Activated gamma-delta T cell treated with Interleukin-2 at 50 U/mL for 16 hours (primary cell): ENCODE measurements at places on chromosomes 4 and X.

GRCh38 chr4:98689507-98690174, 31.2 kb upstream of the TSPAN5 start:
- no peak for DNase-seq

DNA sequence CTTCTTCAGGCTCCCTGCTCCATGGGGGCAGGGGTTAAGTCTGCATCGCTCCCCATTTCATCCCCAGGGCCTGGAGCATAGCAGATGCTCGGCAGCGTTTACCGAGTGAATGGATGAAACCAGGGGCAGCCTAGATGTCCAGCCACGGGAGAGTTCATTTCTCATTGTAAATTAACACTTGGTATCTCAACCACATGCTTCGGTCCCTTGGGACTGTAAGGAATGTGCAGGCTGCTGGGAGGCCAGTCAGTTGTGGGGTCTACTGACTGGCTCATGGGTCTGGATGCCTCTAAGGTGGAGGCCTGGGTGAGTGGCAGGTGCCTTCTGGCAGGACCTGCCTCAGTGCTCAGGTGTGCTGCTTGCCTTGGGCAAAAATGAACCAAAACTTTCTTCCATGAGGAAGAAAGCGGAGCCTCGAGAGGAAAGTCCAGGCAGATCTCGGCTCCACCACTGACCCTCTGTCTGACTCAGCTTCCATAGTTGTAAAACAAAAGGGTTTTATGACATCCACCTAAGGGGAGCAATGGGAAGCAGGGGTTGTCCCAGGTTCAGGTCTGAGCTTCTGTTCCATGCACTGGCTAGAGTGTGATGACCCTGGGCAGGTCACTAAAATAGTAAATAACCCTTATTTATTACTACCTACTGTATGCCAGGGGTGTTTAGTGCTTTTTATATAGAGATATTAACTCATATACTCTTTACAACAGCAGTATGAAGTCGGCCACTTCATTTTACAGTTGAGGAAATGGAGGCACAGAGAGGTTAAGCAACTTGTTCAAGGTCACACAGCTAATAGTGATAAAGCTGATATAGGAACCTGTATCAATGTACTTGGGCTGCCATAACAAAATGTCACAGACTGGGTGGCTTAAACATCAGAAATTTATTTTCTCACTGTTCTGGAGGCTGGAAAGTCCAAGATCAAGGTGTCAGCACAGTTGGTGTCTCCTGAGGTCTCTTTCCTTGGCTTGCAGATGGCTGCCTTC, 144.3 kb upstream of the STX18 start:
- DNase-seq = no peak

- no peak for DNase-seq
Measured at GRCh38 chrX:23435108-23435507, 100.5 kb downstream of the PTCHD1 start.

DNA sequence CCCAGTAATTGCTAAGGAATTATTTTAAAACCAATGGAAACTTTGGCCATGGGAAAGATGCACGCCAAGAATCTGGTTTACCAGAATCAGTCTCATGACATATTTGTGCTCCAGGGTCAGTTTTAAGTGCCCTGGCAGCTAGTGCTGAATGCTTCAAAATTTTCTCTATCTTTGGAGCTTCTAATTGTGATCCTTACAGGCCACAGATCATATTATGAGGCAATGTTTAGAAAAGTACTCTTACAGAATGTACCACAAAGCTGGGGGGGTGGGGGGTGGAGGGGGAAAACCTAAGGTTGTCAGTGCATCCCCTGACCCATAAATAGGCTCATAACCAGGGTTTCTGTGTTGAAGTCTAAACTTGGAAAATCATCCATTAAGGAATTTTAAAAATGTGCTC, 514.5 kb downstream of the INPP4B start:
- DNase-seq = no peak

- no peak for DNase-seq
Measured at GRCh38 chr4:109027016-109027500, 264.2 kb upstream of the ETNPPL start.

- no peak for DNase-seq
Measured at GRCh38 chr4:156177941-156178340, 224.3 kb upstream of the CTSO start.

DNA sequence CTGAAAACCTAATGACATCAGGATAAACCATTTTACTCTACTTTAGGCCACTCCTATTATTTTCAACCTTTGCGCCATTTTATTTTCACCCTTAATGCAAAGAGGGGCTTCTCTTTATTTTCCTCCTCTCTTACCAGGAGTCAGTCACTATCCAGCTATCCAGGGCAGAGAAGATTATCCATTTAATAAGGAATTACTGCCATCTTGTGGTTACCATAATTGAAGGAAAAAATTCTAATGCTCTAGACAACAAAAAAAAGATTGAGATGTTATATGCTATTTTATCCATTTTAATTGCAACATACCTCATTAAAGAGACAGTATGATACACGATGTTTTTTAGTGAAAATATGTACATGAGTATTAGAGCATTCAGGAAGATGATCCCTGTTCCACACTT, 514.5 kb upstream of the FAM241A start:
- no peak for DNase-seq

DNA sequence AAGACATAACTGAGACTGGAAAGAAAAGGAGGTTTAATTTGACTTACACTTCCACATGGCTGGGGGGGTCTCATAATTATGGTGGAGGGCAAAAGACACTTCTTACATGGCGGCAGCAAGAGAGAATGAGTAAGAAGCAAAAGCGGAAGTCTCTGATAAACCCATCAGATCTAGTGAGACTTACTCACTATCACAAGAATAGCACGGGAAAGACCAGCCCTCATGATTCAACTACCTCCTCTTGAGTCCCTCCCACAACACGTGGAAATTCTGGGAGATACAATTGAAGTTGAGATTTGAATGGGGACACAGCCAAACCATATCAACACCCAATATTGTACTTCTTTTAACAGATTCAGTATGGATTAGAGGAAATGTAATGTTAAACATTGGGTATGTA, 646.6 kb downstream of the ANKRD50 start:
- DNase-seq = no peak

- no peak for DNase-seq
Measured at GRCh38 chrX:22666441-22666840, 333.3 kb upstream of the DDX53 start.

DNA sequence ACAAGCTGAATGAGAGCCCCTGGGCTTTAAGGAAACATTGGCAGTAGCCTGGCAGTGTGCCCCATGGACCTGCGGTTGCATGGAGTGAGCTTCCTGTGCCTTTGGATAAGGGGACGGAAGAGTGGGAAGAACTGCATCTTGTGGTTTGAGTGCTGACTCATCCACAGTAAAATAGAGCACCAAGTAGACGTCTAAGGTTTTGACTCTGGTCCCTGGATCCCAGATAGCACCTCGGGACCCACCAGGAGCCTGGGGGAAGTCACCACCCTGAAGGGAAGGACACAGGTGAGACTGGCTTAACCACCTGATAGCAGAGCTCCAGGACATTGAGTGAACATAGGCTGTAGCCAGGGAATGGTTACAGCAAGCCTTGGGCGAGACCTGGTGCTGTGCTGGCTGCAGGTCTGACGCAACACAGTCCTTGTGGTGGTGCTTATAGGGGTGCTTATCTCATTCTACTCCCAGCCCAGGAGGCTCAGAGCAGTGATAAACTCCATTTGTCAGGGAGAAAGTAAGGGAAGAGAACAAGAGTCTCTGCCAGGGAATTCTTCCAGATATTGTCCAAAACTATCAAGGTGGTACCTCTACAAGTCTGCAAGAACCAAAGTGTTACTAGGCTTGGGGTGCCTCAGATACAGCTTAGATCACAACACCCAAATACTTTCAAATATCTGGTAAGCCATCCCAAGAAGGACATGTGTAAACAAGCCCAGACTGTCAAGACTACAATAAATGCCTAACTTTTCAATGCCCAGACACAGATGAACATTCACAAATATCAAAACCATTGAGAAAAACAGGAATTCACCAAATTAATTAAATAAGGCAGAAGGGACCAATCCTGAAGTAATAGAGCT, 123.6 kb upstream of the TET2 start:
- no peak for DNase-seq

- no peak for DNase-seq
Measured at GRCh38 chr4:16484711-16485110, 258.4 kb upstream of the TAPT1 start.

DNA sequence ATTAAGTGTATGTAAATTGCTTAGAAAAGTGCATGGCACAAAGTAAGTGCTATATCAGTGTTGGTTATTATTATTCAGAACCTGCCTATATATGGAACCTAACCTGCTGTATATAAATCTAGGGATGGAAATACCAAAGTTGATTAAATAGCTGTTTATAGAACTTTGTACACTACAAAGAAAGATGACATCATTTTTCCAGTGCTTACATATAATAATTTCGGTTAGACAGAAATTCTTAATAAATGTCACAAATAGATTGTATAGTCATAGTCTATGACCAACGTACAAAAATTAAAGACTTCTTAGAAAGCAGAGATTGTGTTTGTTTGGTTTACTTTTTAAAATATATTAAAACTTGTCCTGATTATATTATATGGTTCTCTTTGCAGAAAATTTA, 4.4 kb downstream of the GYPB start:
- DNase-seq = no peak

DNA sequence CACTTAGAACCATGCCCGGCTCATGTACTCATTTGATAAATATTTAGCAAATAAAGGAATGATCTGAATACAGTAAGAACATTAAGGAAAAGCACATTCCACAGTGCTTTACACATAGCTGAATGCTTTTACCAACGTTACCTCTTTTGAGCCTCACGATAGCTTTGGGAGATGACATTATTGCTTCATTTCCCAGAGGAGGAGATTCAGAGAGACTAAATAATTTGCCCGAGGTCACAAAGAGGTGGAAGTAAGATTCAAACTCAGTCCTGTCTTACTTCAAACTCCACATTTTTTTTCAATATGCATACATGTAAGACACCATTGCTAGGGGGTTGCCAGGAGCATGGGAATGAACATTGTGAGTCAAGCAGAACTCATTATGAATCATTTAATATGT, 538.5 kb downstream of the BCOR start:
- no peak for DNase-seq
